ENCODE measurements at places on chromosomes 1 and 21. TPM values are rescaled to one million over a fixed set of nuclear protein-coding genes. Genes with fewer than 3 reads are reported as not detected.

Gene GNG4
- 11.0 TPM for total RNA-seq

DNA sequence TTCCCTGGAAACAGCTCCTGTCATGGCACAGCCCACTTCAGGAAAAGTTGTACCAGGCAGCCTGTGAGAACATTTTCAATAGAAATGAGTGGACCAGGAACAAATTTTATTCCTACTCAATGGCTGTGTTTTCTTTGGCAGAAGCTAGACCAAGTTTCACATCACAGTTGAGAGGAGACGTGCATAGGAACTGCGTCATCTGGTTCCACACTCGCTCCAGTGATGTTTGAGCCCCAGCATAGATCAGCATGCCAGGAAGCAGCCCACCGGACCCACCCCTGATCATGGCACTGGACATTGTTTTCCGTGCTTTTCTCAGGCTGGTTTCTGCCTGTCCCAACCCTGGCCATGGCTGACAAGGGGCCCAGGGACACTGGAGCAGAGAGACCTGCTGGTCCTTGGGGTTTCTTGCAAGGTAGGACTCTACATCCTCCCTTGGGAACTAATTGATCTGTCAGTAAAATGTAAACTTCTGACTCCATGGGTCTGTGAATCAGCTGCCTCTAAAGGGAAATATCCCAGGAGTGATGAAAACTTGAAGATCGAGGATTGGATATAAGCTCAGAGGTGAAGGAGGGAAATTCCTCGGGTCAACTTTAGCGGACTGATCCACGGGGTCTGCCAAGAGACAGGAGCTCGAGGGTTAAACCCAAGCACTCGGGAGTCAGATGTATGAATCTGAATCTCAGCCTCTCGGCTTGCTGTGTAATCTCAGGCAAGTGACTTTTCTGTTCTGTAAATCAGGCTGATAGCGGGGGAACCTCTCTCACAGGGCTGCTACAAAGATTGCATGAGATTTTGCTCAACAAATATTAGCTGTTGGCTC, 35.7 kb downstream of the NEK2 start:
- H3K27ac ChIP-seq, result no peak overlapping the region
- DNase-seq, result no peak
- no peaks in the 10 kb centered on the region for H3K36me3 ChIP-seq
- no peaks in the 10 kb centered on the region for H3K27me3 ChIP-seq
- no peak overlapping the region for H3K4me3 ChIP-seq

- H3K4me3 ChIP-seq, result no peak overlapping the region
- H3K4me1 ChIP-seq, result no peaks in the 10 kb centered on the region
- no peak overlapping the region for H3K27ac ChIP-seq
- no peak for DNase-seq
Observed at GRCh38 chr1:100928128-100928527, 32.2 kb downstream of the SLC30A7 start.

DNA sequence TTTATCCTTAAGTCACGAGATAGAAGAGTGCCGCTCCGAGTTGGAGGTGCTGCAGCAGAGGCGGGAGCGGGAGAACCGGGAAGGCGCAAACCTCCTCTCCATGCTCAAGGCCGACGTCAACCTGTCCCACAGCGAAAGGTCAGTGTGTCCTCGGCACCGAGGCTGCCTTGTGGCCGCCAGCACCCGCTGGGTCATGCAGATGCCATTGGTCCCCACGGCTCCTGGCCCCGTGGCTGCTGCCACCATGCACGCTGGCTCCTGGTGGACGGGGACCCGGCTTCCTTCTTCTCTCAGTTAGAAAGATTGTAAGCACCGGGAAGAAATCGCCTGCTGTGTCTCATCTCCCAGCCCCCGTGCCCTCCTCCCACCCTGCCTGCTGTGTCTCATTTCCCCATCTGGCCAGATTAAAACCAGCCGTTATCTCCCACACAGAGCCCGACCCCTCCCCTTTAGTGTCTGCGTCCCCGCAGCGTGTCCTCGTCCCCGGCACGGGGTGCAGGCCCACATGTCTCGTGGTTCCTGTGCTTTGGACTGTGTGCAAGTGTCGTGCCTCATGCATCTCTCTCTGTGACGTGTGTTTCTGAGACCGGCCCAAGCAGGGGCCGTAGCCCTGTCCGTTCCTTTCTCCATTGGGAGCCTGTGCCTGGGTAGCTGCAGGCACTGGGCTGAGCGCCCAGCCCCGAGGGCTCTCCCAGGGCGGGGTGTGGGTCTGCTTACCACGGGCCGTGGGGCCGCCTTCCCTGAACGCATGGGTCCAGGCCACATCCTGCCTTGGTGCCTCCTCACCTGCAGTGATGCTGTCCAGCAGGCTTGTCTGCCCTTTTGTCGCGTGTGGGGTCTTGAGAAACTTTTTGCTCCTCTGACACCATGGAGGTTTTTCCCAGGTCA, 62.1 kb downstream of the PCNT start:
- H3K4me1 ChIP-seq, result no peaks in the 10 kb centered on the region
- no peak overlapping the region for H3K27ac ChIP-seq
- peaks cover 3% of the 10 kb centered on the region for H3K36me3 ChIP-seq
- no peak overlapping the region for H3K4me3 ChIP-seq

Gene NSUN4
- 31.7 TPM for total RNA-seq

DNA sequence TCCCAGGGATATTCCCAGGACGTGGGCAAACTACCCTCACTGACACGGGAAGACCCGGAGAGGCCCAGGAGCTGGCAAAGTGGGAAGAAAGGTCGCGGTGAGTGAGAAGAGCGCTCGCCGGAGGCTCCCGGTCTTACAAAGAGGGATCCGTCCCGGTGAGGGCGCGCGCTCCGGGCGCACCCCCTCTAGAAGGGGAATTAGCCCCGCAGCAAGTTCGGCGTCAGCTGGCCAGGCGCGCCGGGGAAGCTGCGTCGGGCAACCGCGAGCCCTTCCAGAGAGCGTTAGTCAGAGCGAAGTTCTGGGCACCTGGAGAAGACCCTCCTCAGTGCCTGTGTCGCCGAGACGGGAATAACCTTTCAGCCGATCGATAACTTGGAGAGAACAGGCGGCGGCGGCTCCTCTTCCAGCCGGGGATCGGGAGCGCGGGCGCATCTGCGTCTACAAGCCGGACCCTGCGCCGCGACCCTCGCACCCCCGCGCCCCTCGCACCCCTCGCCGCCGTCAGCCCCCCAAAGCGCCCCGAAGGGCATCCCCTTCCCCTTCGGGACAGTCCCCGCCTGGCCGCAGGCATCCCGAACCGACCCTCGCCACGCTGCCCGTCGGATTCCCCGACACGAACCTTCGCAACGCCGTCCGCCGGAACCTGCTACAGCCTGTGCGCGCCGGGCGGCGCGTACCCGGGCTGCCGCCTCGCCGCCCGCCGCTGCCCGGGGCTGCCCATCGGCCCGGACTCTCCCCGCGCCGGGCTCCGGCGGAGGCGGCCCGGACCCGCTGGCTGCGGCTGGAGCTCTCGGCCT, 485 bp downstream of the SIPA1L2 start:
- H3K36me3 ChIP-seq, result no peaks in the 10 kb centered on the region
- peaks cover 10% of the 10 kb centered on the region for H3K4me1 ChIP-seq
- peak overlapping the region; percentile 53 for H3K4me3 ChIP-seq

Gene SPRR2B
- not detected for total RNA-seq

Gene ACTL8
- total RNA-seq, result 0.31 TPM

DNA sequence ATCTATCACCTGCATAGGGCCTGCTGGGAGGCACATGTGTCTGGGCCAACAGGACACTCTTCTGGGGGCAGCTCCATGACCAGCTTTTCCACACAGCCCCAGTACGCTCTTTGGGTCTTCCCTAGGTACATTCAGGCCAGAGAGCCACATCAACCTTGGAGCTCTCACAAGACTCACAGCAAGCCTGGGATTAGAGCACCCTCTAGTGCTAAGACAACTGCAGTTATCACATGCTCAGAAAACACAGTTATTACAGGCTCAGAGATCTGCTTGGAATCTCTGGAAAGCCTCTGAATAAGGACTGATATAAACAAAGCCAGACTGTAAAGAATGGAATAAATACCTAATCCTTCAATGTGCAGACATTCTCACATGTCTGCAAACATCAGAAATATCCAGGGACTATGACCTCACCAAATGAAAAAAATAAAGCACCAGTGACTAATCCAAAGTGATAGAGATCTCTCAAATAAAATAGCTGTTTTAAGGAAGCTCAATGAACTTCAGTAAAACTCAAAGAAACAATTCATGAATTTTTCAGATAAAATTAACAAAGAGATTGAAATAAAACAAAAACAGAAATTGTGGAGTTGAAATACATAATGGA, 563.9 kb upstream of the NR5A2 start:
- peaks cover 9% of the 10 kb centered on the region for H3K4me1 ChIP-seq
- DNase-seq, result peak; percentile 92
- H3K27me3 ChIP-seq, result no peaks in the 10 kb centered on the region
- peak overlapping the region; percentile 46 for H3K27ac ChIP-seq
- H3K36me3 ChIP-seq, result peaks cover 8% of the 10 kb centered on the region

DNA sequence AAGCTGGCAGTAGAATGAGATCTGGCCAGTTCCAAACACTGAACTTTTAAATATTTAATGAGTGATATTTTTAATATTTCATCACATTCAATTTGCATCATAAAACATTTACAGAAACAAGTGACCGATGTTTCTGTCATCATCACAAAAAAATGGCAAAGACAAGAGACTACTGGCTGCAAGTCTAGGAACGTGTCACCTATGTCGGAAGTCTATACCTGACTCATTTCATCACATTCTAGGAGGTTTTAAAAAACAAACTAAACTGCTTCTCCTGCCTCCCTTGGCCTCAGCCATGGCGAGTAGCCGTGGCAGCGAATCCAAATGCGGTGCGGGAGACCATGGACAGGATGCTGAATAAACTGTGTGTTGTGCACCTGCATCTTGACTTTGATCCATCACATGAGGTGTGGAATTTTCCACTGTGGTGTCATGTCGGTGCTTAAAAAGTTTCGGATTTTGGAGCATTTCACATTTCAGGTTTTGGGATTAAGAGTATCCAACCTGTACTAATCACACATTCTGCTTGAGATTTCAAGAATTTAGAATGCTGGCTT, 43.1 kb downstream of the CLSTN1 start:
- no peak for DNase-seq
- peaks cover 12% of the 10 kb centered on the region for H3K4me1 ChIP-seq
- no peak overlapping the region for H3K27ac ChIP-seq
- H3K4me3 ChIP-seq, result no peak overlapping the region
- no peaks in the 10 kb centered on the region for H3K27me3 ChIP-seq

GRCh38 chr1:168803806-168804510, 75.0 kb upstream of the DPT start:
- H3K4me3 ChIP-seq, result no peak overlapping the region
- no peak overlapping the region for H3K27ac ChIP-seq
- no peaks in the 10 kb centered on the region for H3K36me3 ChIP-seq

DNA sequence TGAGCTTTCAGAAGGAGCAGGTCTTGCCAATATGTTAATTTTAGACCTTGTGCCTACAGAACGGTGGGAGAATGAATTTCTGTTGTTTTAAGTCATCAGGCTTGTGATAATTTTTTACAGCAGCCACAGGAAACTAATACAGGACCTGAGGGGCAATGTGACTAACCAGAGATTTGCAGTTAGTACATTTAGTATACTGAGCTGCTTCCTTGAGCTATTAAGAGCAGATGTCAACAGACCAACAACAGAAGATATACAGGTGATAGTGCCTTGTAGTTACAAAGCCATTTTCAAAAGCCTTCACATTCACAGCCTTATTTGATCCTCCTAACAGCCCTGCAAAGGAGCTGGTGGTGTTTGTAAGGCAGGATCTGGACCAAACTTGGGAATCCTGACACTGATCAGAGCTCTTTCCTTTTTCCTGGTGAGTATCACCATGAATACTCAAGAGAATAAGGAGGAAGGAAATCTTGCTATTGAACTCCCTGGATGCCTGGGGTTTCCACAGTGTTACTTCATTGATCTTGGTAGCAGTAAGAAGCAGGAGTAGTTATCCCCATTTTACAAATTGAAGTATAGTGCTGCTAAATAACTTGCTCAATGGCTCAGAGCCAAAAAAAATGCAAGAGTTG, 4.7 kb upstream of the SLAMF1 start:
- H3K27me3 ChIP-seq, result no peaks in the 10 kb centered on the region
- H3K27ac ChIP-seq, result peak overlapping the region; percentile 31
- peak; percentile 64 for DNase-seq
- no peaks in the 10 kb centered on the region for H3K36me3 ChIP-seq
- peaks cover 40% of the 10 kb centered on the region for H3K4me1 ChIP-seq

Gene S100A7
- total RNA-seq, result not detected

Gene LCE3D
- not detected for total RNA-seq

- no peaks in the 10 kb centered on the region for H3K36me3 ChIP-seq
- no peak for DNase-seq
- no peak overlapping the region for H3K4me3 ChIP-seq
- no peaks in the 10 kb centered on the region for H3K4me1 ChIP-seq
Observed at GRCh38 chr1:217924924-217925323, 293.8 kb downstream of the SPATA17 start.

GRCh38 chr1:233656687-233657086, 42.8 kb downstream of the KCNK1 start:
- no peak overlapping the region for H3K27ac ChIP-seq
- H3K4me1 ChIP-seq, result no peaks in the 10 kb centered on the region
- H3K27me3 ChIP-seq, result peaks cover 13% of the 10 kb centered on the region

Gene ETV3
- 46.1 TPM for total RNA-seq

GRCh38 chr1:98147280-98147679, 226.4 kb upstream of the DPYD start:
- H3K4me3 ChIP-seq, result no peak overlapping the region
- no peaks in the 10 kb centered on the region for H3K27me3 ChIP-seq
- H3K27ac ChIP-seq, result no peak overlapping the region
- no peaks in the 10 kb centered on the region for H3K36me3 ChIP-seq
- no peak for DNase-seq

DNA sequence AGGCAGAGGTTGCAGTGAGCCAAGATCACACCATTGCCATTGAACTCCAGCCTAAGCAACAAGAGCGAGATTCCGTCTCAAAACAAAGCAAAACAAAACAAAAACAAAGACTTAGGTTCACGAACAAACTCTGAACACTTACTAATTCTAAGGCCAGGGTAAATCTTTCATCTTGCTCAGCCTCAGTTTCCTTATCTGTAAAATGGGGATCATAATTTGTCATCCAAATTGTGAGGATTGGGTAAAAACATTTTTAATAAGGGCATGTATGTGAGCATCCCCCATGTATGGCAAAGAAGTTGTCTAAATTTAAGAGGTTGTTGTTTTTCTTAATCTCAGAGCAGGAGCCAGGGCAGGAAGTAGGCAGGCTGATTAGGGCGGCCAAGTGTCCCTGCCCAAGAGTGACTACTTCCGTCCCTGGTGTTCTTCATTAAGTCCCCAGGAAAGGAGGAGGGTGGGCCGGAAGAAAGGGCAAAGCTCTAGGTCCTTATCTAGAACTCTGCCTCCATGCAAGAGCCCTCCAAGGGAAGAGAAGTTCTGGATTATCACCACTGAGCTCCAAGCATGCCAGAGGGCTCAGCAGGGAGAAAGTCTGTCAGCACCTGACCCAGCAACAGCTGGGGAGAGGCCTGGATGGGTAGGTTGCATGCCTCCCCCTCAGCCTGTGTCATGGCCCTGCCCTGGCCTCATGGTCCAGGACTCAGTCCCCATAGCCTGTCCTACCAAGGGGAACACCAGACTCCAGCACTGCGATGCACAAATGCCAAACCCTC, 49.9 kb upstream of the CLIC4 start:
- H3K36me3 ChIP-seq, result no peaks in the 10 kb centered on the region
- no peak overlapping the region for H3K27ac ChIP-seq

Gene IFI16
- 87.4 TPM for total RNA-seq

Gene OVAAL
- not detected for total RNA-seq

GRCh38 chr1:112925015-112925414, 31.0 kb downstream of the SLC16A1 start:
- no peak for DNase-seq
- no peaks in the 10 kb centered on the region for H3K27me3 ChIP-seq
- peaks cover 45% of the 10 kb centered on the region for H3K36me3 ChIP-seq

- peaks cover 94% of the 10 kb centered on the region for H3K4me1 ChIP-seq
- no peaks in the 10 kb centered on the region for H3K36me3 ChIP-seq
- peak overlapping the region; percentile 6 for H3K4me3 ChIP-seq
- H3K27me3 ChIP-seq, result no peaks in the 10 kb centered on the region
Observed at GRCh38 chr1:181100015-181100905, 11.8 kb downstream of the IER5 start.

Data from A673 (cell line).